ENCODE measurements at places on chromosomes 12 and 14. TPM values are rescaled to one million over a fixed set of nuclear protein-coding genes. Genes with fewer than 3 reads are reported as not detected.

The ZFHX2 gene
- total RNA-seq, result 1.4 TPM

The GPR137C gene
- 0.19 TPM for total RNA-seq

The ANKRD33 gene
- not detected for total RNA-seq

The IRAK3 gene
- total RNA-seq, result 0.45 TPM

The PRPF39 gene
- total RNA-seq, result 38.9 TPM

The FOXG1 gene
- total RNA-seq, result not detected

The AVPR1A gene
- not detected for total RNA-seq

The C12orf56 gene
- not detected for total RNA-seq

The DEGS2 gene
- 1.1 TPM for total RNA-seq

The HSPB8 gene
- total RNA-seq, result not detected

The HOMEZ gene
- 12.3 TPM for total RNA-seq

The APPL2 gene
- 21.5 TPM for total RNA-seq

The LYZ gene
- total RNA-seq, result not detected

The SIX1 gene
- not detected for total RNA-seq

The NTF3 gene
- total RNA-seq, result not detected

The SCN8A gene
- 0.64 TPM for total RNA-seq

The ENDOU gene
- total RNA-seq, result not detected

The AHNAK2 gene
- 0.02 TPM for total RNA-seq

The OAS2 gene
- total RNA-seq, result 148 TPM

The GPRC5D gene
- total RNA-seq, result not detected

The DDX11 gene
- 116 TPM for total RNA-seq

Measured in activated CD4-positive, alpha-beta memory T cell treated with anti-CD3 and anti-CD28 coated beads for 36 hours (primary cell).